ENCODE measurements at places on chromosomes 2 and 18.

DNA sequence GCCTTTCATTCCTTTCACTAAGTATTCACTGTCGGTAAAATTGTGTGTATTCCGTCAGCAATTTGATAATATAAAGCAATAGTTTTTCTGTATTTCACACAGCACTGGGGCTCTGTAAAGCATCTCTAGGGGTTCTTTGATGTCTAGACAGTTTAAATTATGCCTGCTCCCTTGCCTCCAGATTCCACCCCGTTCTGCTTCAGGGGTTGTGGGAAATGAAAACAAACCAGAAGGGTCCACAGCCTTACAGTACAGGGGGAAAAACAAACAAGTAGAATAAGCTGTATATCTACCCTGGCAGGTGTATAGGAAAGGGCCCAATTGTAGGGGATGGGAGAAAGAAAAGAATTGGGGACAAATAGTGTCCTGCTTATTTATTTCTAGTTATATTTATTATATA lies 63.1 kb downstream of the ASXL3 start:
- DNase-seq, result no peak

GRCh38 chr2:13558368-13558767 lies 841.6 kb downstream of the TRIB2 start:
- DNase-seq, result no peak

GRCh38 chr2:98142106-98142791 lies 55.3 kb downstream of the VWA3B start:
- DNase-seq, result no peak

GRCh38 chr2:219175486-219175885 lies 1.2 kb downstream of the CNPPD1 start:
- no peak for DNase-seq

DNA sequence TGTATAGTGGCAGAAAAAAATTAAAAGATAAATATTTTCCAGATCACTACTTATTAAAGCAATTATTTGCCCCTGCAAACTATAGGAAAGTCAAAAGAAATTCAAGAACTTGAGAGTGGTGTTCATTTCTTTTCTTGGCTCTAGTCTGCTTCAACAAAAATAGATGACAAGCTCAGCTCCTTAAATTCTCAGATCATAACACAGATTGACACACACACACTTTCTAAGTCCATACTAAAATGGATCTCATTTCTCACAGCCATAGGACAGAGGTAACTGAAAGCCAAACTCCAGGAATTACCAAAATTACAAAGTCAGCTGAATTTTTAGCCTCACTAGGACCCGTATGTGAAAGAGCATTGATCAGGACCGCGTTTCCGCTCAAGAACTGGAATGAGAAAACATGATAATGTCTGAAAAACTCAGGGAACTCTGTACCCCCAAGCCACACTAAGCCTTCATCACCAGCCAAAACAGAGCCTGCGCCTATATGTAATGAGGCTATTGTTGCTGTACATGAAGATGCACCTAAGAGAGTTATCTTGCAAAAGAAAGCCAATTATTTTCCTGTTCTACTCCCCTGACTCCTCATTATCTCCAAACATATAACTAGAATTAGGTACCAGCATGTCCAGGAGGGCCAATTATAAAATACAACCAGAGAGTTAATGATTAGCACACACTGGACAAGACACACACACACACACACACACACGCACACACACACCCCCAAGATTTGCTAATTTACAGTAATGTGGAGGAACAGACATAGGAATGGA lies 16.5 kb upstream of the EFR3B start:
- no peak for DNase-seq

DNA sequence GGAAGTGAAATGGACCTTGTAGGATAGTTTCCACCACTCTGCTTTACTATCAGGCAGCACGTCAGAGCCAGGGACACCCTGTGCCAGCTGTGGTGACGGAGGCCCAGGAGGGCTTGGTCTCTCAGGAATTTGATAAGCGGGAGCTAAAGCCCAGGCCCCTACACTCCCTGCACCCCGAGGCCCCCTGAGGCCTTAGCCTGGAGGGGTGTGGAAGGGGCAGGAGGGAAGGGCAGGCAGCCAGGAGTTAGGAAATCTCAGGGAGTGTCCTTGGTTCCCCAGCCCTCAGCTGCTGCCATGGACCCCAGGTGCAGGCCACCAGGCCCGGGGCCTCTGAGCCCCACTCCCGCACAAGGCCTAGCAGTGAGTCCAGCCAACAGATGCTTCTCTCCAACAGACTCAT lies 38.2 kb downstream of the PDIA6 start:
- no peak for DNase-seq
